ENCODE measurements at places on chromosomes 4 and X. TPM values are rescaled to one million over a fixed set of nuclear protein-coding genes. Genes with fewer than 3 reads are reported as not detected.

The SMIM43 gene
- total RNA-seq = not detected

The TAPT1 gene
- total RNA-seq = 46.4 TPM

The KIF4A gene
- 30.0 TPM for total RNA-seq

The SLC30A9 gene
- 37.9 TPM for total RNA-seq

The CNGA2 gene
- total RNA-seq = not detected

The ACTRT1 gene
- not detected for total RNA-seq

The ANKRD50 gene
- 0.07 TPM for total RNA-seq

The GASK1B gene
- not detected for total RNA-seq

The PRDM5 gene
- total RNA-seq = not detected

The TTC29 gene
- not detected for total RNA-seq
